ENCODE measurements at places on chromosomes 7 and 10.
A peak's percentile ranks its signal among the peaks of the same experiment; 100 is the strongest.

GRCh38 chr10:43573250-43574000, 991 bp downstream of the ZNF239 start:
- peak; percentile 26 for DNase-seq

DNA sequence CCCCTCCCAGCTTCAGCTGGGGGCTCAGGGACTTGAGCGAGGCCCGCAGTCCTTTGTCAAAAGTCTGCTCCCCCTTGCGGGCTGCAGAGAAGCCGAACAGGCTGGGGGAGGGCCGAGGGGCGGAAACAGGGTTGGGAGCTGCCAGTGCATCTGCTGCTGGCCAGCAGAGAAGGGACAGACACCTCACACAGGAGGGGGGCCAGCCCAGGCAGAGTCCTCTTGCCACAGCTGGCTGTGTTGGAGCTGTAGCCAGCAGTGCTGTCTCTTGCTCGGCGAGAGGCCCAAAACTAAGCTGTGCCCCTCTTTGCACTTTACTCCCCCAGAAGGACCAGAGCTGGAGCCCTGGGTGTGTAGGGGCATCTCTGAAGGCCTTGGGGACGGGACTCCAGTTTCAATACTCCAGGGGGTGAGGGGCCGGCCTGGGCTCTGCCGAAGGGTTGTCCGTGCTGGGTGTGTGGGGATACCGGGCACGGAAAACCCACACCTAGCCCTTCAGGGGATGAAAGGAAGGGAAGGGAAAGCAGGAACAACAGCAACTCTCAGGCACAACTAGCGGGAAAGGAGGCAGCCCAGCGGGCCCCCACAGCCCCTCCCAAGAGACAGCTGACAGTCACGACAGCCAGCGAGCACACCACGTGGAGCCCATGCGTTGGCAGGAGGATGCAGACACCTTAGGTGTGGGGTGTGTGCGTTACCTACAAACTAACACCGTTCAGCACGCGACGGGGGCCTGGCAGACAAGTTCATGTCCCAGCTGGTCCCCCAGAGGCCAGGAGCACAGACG, 17.8 kb downstream of the YKT6 start:
- DNase-seq: no peak

GRCh38 chr10:42932735-42933447, 144.0 kb upstream of the RET start:
- no peak for DNase-seq

DNA sequence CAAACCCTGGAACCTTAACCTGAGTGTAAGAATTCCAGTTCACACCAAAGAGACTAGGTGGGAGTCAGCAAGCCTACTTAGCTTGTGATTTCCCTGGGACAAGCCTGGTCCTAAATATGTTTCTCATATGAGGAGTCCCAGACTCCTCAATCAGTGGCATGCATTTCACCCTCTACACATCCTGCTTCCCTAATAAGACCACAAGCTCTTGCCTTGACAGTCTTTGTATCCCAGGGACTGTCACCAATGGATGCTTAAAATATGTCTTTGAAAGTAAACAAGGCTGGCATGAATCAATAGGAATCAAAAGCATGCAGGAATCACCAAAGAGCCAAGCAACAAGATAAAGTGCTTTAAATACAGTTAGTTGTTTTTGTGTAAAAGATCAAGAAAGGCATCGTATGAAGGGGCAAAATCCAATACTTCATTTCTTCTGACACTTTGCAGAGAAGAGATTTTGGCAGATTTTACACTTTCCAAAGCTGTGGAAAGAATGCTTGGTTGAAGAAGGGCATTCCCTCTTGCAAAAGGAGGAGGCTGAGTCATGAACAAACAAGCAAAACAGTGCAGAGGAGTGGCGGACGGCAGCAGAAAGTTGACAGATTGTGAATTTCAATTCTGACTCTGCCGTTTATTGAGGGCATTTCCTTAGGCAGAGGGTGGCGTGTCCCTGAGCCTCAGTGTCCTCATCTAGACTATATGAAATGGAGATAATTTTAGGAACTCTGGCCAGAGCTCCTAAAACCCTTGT, 8.5 kb upstream of the NFE2L3 start:
- no peak for DNase-seq

GRCh38 chr10:48251525-48252353, 22.8 kb downstream of the FRMPD2 start:
- DNase-seq: no peak

DNA sequence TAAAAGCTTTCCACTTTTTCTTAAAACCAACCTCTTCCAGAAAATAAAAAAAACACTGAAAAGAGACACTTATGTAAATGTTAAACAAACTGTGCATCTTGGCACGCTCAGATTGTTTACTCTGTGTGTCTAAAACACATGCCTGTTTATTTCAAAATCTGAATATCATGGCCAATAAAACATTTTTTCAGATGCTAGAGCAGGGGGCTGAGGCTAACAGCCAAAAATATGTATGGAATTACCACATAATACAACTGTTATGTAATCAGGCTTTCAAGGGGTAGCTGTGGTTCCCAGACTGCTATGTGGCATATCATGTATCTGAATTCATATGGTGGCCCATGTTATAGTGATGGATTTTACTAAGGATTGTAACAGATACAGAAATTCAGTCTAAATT, 130.4 kb downstream of the HIBADH start:
- no peak for DNase-seq

DNA sequence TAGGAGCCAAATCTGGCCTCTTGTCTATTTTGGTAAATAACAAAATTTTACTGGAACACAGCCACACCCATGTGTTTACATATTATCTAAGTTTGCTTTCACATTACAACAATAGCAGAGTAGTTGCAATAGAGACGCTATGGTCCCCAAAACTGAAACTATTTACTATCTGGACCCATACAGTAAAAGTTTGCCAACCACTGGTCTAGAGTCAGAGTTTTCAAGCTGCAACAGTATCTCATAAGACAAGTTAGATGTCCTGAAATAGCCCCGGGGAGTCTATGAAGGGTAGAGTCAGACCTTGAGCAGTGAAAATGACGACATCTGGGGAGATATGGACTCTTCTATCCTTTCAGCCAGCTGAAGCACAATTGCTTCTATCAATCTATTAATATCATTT, 74.2 kb downstream of the CTNNA3 start:
- no peak for DNase-seq

Data from MG63 (cell line).